ENCODE measurements at places on chromosomes 3 and 15.
A peak's percentile ranks its signal among the peaks of the same experiment; 100 is the strongest.

DNA sequence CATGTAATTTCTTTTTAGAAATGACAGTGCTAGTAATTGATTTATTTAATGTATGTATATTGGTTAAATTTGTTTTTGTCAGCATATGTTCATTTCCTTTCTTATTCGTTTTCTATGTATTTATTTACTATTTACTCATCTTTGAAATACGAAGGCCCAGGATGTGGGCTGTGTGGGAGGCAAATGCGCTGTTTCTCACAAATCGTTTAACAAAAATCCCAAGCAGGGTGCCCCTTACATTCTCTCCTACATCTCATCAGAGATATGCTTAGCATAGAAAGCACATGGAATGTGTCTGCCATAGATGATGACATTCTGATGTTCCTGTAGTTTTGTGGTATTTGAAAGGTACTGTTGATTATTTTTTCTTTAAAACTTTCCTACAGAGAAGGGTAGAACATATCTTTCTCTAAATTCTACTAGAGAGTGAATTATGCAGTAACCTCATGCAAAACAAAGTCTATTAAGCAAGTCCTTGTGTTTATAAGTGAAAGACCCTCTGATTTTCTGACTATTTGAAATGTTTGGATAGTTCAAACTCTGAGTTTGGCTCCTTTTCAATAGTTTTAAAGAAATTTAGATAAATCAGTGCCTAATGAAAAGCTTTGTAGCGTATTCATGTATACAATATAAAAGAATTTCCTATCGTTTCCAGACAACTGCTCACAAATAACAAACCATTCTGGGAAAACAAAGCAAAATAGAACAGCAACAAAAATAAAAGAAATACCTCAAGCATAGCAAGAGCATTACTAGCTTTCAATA, 111.1 kb upstream of the VGLL3 start:
- no peak for DNase-seq

DNA sequence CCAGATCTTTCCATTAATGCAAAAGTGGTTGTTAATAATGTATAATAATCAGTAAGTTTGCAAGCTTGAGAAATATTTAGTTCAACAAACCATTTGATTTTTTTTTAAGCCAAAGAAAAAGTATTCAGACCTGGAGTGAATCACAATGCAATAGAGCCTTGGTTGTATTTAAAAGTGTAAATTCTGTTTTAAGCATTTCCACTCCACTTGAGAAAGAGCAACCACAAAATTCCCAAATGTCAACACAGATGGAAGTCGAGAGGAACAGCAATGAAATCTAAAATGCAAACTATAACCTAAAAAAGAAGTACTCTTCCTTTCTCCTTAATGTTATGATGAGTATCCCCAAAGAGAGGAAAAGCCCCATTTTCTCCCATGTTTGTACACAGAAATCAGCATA, 20.2 kb downstream of the GBE1 start:
- DNase-seq: no peak

DNA sequence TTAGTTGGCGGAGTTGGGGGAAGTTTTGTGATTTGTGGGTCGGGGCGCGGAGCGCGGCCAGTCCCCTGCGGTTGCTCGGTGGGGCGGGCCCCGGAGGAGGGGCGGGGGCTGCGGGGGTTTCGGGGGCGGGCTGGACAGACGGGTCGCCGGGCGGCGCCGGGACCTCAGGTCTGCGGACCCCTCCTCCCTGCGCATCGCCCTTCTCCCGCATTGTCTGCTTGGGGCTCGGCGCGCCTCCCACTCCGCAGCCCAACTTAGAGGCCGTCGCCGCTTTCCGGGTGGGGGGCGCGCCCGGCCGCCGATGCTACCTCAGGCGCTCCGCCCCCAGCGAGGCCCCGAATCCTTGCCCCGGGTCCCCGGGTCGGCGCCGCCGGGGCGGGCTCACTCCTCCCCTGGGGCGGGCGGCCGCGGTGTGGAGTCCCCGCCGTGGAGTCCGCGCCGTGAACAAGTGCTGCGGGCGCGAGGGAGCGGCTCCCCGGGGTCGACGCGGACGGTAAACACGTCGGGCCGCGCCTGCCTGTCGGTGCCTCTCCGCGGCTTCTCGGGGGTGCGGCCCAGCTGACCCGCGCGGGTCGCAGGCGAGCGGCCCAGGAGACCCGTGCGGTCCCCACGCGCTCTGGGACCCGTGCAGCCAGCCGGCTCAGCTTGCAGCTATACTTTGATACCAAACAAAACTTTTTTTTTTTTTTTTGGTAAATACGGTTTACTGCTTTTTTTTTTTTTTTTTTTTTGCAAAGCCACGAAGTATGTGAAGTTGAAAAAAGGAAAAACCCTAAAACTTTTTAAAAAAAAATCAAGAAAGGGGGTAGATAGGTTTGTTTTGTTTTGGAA, 624 bp downstream of the AKAP13 start:
- peak; percentile 54 for DNase-seq

- DNase-seq: no peak
Measured at GRCh38 chr15:26182441-26182840, 319.3 kb upstream of the ATP10A start.

- DNase-seq: no peak
Measured at GRCh38 chr15:49174902-49175301, 4.9 kb downstream of the GALK2 start.

DNA sequence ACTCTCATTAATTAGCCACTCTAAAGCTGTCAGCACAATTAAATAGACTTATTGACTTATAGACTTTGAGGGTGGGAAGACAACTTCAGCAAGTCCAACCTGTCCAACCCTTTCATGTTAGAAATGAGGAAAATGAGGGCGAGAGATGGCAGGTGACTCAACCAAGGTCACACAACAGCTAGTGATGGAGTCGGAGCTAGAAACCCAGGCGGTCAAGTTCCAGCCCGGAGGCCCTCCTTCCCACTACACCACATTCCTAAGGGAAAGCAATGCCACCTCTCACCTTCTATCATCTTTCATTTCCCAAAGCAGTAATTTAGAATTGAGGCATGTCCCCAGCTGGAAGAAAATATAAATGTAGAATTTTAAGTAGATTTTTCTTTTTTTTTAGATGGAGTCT, 28.7 kb downstream of the SEMA5B start:
- no peak for DNase-seq

GRCh38 chr15:100256970-100257650, 84.7 kb downstream of the ADAMTS17 start:
- no peak for DNase-seq

DNA sequence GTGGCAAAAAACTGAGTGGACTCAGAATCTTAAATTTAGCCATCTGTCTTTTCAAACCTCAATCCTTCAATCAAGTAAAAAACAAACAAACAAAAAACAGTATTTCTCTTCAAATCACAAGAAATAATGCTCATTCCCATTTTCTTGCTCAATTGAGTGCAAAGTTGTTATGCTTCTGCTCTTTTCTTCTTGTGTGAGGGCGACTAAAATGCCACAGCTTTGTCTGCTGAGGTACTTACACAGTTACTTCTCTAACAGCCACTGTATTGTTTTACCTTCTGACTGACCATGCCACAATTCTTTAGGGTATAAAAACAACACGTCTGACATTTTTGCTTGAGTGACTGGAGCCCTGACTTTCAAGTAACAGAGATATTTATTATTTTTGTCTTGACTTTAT, 617.4 kb downstream of the NAALADL2 start:
- no peak for DNase-seq

GRCh38 chr3:143595456-143596077, 252.7 kb downstream of the SLC9A9 start:
- no peak for DNase-seq

GRCh38 chr15:81299630-81300273, 24.2 kb downstream of the STARD5 start:
- DNase-seq: no peak

DNA sequence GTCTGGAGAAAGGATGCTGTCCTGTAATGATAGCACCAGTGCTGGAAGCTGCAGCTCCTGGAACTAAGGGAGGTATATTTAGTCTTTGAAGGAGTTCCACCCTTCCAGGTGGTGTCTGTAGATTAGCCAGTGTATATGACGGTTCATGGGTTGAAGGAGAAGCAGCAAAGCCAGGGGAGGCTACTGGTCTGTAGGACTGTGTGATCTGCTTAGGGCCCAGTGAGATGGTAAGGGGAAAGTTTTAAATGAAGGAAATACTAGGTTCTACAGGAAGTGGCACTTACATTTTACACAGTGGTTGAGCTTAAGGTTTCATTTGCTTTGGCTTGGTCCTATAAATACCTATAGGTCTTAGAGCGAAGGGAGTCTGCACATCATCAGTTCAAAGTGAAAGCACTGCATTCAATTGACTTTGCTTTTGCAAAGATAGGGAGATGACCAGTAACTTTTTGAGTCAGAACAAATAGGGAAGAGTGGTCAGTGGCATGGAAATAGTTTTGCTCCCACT, 5.6 kb downstream of the SLC25A38 start:
- DNase-seq: no peak

GRCh38 chr15:41888662-41889253, 5.1 kb downstream of the SPTBN5 start:
- DNase-seq: no peak

GRCh38 chr3:98029083-98029482, 6.0 kb downstream of the GABRR3 start:
- no peak for DNase-seq

GRCh38 chr15:91988071-91988470, 134.6 kb downstream of the SLCO3A1 start:
- no peak for DNase-seq

- DNase-seq: no peak
Measured at GRCh38 chr3:73604451-73604850, 20.3 kb downstream of the PDZRN3 start.

- DNase-seq: no peak
Measured at GRCh38 chr3:169813278-169813677, 574 bp upstream of the LRRC34 start.

DNA sequence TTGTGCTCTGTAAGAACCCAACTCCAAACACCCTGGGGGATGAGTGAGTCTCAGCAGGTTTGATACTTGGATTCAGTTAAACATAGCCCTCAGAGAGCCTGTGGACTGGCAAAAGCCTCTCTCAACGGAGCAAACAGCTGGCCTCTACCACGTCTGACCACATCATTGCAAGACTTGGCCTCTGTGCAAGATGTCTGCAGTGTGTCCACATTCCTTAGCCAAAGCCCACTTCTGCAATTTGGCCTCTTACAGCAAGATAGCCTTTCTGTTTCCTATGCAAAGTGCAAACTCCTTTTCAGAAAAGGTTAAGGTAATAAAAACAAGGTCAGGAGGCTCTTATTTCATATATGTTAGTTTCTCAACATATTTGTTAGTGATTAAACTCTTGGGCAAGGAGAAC, 27.9 kb downstream of the FBN1 start:
- DNase-seq: peak; percentile 54

- DNase-seq: peak; percentile 78
Measured at GRCh38 chr3:119627461-119627860, 29.8 kb downstream of the PLA1A start.

- DNase-seq: no peak
Measured at GRCh38 chr3:72579191-72579580, 269.1 kb downstream of the SHQ1 start.

DNA sequence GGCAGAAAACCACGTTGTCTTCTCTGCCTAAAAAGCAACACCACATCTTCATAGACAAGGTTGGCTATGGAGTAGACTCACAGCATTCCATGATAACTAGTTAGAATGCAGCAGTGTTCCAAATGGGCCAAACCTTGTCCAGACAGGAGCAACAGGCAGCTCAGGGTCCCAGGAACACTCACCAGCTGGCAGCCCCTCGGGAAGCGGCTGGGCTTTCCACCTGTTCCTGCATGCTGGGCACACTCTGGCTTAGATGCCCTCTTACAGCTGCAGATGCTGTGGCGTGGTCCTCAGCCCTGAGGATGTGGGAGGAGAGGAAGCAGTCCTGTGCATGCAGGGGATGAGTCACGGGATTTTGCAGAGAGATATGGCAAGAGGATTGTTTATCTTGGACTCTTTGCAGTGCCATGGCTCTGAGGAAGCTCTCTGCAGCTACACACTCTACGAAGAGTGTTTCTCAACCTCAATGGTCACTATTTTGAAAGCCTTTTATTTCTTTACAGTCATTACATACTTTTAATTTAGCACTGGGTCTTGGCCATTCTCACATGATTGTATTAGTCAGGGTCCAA, 11.3 kb downstream of the NRROS start:
- DNase-seq: peak; percentile 98

Data from endothelial cell of umbilical vein (primary cell).